Activated CD8-positive, alpha-beta T cell treated with anti-CD3 and anti-CD28 coated beads for 36 hours (primary cell): ENCODE measurements at places on chromosomes 7 and 10. TPM values are rescaled to one million over a fixed set of nuclear protein-coding genes. Genes with fewer than 3 reads are reported as not detected.

Gene DDC
- 1.2 TPM for total RNA-seq

Gene AASS
- 0.76 TPM for total RNA-seq

Gene SLC13A4
- not detected for total RNA-seq

Gene IMPDH1
- total RNA-seq = 60.5 TPM

DNA sequence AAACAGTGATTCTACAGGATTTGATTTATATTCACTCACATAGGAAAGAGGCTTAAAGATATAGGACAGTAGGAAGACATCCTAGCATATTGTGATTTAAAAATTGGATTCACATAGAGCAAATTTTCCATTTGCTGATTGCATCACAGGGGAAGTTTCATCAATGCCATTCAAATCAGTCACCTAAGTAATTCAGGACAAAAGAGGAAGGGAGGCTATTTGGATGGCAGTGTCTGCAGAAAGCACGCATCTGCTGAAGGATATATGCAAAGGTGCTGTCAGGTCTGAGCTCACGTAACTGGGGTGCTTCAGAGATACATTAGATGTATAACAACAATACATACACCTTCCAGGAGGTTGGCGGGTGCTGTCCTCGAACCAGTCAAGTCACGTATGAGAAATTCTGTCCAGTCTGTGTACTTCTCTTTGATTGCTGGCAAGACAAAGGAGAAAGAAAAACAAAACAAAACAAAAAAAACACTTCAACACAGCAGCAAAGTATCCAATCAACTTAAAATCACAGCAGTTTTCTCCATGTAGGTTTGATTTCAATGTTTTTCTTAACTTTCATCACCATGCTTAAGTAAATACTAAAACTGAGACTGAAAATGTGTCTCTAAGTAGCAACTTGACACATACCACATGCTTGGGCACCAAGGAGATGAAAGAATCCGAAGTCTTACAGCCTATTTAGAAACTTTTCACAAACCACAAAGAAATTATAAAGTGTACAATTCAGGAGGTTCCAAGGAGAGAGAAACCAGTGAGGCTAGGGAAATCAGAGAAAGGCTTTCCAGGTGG is 125.1 kb downstream of the SFMBT2 start:
- peaks cover 26% of the 10 kb centered on the region for H3K4me1 ChIP-seq
- H3K36me3 ChIP-seq = peaks cover 18% of the 10 kb centered on the region
- no peak for DNase-seq
- H3K4me3 ChIP-seq = no peak overlapping the region

- H3K4me3 ChIP-seq = no peak overlapping the region
- peaks cover 36% of the 10 kb centered on the region for H3K4me1 ChIP-seq
- no peak overlapping the region for H3K27ac ChIP-seq
- DNase-seq = no peak
- peaks cover 13% of the 10 kb centered on the region for H3K27me3 ChIP-seq
These were observed 226.1 kb downstream of the PTEN start for GRCh38 chr10:88089498-88089897.

DNA sequence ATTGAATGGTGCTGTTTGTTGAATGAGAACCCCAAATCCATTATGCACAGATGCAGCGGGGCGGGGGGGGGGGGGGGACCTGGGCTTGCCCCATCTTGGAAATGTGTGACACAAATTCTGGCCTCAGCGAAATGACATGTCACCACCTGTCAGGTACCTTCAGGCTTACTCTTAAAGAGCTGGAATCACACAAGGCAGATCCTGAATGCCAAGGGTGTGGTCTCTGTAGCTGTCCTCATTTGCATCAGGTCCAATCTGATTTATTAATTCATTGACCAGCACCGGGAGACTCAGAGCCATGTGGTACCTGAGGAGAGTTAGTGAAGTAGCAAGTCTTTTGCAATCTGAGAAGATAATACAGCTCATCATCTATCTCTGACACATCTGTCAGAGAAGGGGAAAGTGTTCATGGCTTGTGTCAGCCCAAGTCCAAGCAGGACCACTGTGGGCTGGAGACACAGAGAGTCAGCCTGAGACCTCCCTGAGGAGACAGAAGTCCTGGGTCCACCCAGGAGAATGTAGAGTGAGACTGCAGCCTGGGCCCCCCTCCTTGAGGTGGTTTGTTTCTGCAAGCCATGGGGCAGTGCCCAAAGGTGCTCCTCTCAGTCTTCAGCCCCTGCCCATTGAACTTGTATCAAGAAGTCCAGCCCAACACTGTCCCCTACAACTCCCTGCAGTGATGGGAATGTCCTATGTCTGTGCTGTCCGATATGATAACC is 46.7 kb downstream of the ADCYAP1R1 start:
- no peaks in the 10 kb centered on the region for H3K36me3 ChIP-seq
- no peak overlapping the region for H3K27ac ChIP-seq
- no peak for DNase-seq
- peaks cover 3% of the 10 kb centered on the region for H3K27me3 ChIP-seq

DNA sequence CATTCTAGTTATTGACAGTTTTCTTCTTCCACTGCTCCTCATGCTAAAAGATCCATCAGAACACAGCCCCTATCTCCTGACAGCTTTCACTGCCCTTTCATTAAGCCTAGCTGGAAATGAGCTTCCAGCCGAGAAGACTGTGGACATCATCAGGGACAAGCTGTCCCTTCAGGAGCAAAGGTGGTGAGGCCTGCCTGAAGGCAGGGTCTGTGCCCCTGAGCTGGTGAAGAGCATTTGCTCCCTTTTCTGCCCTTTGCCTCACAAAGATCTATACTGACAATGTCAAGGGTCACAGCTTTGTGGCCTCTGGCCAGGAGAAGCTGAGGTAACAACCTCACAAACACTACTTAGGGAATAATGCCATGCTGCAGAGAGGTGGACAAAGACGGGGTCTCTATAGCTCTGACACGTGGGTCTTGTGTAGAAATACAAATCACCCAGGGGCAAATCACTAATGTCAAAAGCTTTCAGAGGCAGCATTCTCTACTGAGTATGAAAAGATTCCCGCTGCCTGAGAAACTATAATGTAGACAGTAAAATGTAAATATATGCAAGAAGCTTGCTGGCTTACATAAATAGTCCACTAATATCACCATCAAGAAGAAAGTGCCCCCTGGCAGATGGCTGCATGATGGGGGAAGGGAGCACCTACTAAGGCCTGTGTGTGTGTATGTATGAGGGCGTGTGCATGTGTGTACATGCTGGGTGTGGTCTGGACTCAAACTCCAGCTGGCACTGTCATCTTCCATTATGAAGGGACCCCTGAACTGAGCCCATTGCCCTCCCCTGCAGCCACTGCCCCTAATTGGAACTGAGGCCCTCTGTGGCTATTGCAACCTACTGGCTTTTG is 55.8 kb downstream of the HBP1 start:
- H3K27ac ChIP-seq = no peak overlapping the region
- no peak for DNase-seq
- no peaks in the 10 kb centered on the region for H3K27me3 ChIP-seq
- H3K36me3 ChIP-seq = peaks cover 19% of the 10 kb centered on the region
- H3K4me3 ChIP-seq = no peak overlapping the region
- no peaks in the 10 kb centered on the region for H3K4me1 ChIP-seq

DNA sequence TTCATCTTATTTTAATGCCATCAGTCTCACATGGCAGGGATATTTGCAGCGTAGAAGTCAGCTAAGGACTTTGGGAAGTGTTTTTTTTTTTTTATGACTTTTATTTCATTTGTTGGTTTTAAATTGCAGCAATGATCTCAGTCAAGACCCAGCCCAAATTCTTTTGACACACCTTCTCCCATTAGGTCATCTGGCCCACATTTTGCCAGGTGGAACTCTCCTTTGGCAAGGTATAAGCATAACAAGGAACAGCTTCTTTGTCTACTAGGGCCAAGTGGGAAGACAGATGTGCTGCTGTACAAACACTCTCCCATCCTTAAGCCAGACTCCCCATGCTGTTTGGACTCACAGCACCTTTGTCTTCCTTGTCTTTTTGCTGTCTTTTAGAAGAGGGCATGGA is 41.8 kb downstream of the PLEKHA8 start:
- no peaks in the 10 kb centered on the region for H3K4me1 ChIP-seq
- DNase-seq = no peak
- H3K4me3 ChIP-seq = no peak overlapping the region
- no peak overlapping the region for H3K27ac ChIP-seq
- H3K27me3 ChIP-seq = no peaks in the 10 kb centered on the region

GRCh38 chr7:18799899-18800298 is 304.4 kb downstream of the HDAC9 start:
- no peaks in the 10 kb centered on the region for H3K4me1 ChIP-seq
- H3K4me3 ChIP-seq = no peak overlapping the region
- no peak overlapping the region for H3K27ac ChIP-seq
- DNase-seq = no peak
- no peaks in the 10 kb centered on the region for H3K27me3 ChIP-seq
